ENCODE measurements at places on chromosomes 7 and 10. TPM values are rescaled to one million over a fixed set of nuclear protein-coding genes. Genes with fewer than 3 reads are reported as not detected.

DNA sequence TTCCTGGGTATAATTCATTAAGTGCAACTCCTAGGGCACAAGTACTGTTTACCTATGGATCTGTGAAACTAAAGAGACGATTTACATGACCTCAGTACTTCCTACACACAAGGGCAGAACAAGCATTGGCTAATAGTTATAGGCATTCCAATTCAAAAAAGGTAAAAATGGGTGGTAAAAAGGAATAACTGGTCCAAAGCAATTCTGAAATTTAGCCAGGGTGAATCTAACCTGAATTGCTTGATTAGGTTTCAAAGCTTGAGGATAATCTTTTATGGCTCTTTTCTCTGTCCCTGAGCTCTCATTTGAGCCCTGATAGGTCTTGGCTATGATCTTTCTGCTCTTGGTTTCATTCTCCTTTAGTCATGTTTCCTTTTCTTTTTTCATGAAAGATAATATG is 52.3 kb upstream of the CALCR start:
- DNase-seq: no peak
- no peak overlapping the region for H3K4me3 ChIP-seq
- no peak overlapping the region for H3K27ac ChIP-seq

DNA sequence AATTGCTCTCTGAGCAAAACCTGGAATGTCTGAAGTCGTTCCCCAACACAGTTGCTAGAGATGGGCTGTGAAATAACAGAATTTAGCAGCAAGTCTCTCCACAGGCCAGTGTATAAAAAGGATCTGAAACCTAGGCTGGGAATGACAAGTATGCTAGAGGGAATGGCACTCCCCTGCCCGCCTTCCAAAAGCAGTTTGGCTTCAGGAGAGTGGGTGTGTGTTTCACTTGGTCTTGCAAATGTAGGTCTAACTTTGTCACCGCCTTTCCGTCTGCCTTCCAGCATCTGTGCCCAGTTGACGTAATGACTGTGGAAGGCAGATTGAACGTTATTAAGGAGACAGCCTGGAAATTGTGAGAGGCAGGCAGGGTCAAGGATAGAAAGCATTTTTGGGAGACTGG is 18.0 kb upstream of the MTURN start:
- H3K27me3 ChIP-seq: no peaks in the 10 kb centered on the region
- no peak overlapping the region for H3K4me3 ChIP-seq
- DNase-seq: no peak
- no peak overlapping the region for H3K27ac ChIP-seq

- H3K27me3 ChIP-seq: peaks cover 6% of the 10 kb centered on the region
- H3K27ac ChIP-seq: no peak overlapping the region
- no peak for DNase-seq
- no peaks in the 10 kb centered on the region for H3K4me1 ChIP-seq
- no peaks in the 10 kb centered on the region for H3K36me3 ChIP-seq
These were observed 33.5 kb downstream of the SH2B2 start for GRCh38 chr7:102320181-102320580.

- H3K36me3 ChIP-seq: no peaks in the 10 kb centered on the region
- H3K27me3 ChIP-seq: no peaks in the 10 kb centered on the region
- no peak for DNase-seq
- no peak overlapping the region for H3K4me3 ChIP-seq
These were observed 521.9 kb downstream of the TYW1 start for GRCh38 chr7:67518580-67518979.

DNA sequence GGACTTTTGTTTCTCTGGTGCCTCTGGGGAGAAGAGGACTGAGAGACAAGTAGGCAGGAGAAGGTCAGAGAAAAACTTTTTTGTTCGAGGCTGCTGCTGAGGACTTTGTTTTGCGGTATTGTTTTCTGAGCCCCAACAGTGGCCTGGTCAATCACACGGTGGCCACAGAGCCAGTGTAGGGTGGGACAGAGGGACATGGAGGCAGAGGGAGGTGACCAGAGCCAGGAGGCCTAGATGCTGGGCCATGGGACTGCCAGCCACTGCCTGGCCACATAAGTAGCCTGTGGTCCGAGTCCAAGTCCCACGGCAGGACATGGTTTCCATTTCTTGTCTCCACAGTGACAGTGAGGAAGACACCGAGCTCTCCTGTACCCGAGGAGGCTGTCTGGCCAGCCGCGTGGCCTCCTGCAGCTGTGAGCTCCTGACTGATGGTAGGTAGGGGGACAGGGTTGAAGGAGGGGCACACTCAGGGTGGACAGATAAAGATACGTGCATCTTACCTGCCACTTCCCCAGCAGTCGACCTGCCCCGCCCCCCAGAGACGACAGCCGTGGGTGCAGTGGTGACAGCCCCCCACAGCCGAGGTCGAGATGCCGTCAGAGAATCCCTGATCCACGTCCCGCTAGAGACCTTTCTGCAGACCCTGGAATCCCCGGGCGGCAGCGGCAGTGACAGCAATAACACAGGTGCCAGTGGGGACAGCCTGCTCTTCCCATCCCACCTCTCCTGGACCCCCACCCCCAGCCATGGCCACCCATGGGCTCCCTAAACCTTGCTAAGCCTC is 27.5 kb downstream of the SH2B2 start:
- H3K27me3 ChIP-seq: no peaks in the 10 kb centered on the region
- H3K27ac ChIP-seq: no peak overlapping the region
- no peak overlapping the region for H3K4me3 ChIP-seq
- no peak for DNase-seq
- H3K36me3 ChIP-seq: no peaks in the 10 kb centered on the region

DNA sequence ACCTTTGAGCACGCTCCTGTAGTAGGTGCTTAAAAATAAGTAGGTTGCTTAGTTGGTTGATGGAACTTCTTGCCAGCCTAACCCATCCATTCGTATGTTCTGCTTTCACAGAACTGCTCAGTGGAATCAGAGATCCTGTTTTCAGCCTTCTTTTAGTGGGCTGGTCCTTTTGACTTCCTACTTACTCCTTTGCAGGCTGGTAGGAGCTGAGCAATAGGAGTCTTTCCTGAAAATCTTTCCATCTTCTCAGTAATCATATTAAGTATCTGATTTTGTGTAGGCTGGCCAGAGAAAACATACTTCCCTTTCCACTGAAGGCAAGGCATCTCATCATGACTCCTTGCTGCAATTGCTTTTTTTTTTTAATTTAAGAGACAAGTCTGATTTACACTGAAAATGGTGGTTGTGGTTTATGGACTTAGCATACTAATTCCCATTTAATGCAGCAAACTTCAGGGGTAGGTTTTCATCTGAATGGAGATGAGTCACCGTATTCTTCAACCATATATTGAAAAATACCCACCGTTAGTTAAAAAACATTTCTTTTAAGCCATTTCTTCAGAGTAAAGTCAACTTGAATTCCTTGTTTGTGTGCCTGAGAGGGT is 208.0 kb downstream of the ZNF365 start:
- peaks cover 4% of the 10 kb centered on the region for H3K27me3 ChIP-seq
- H3K4me1 ChIP-seq: peaks cover 5% of the 10 kb centered on the region
- H3K27ac ChIP-seq: no peak overlapping the region
- H3K36me3 ChIP-seq: no peaks in the 10 kb centered on the region

Gene FAM25G
- total RNA-seq: not detected

- H3K27me3 ChIP-seq: no peaks in the 10 kb centered on the region
- no peak for DNase-seq
- H3K36me3 ChIP-seq: peaks cover 27% of the 10 kb centered on the region
- peak overlapping the region; percentile 47 for H3K27ac ChIP-seq
- H3K4me3 ChIP-seq: no peak overlapping the region
- H3K4me1 ChIP-seq: peaks cover 87% of the 10 kb centered on the region
These were observed 8.4 kb downstream of the OSBPL3 start for GRCh38 chr7:24971333-24972165.

- no peaks in the 10 kb centered on the region for H3K27me3 ChIP-seq
- H3K4me1 ChIP-seq: peaks cover 67% of the 10 kb centered on the region
- H3K4me3 ChIP-seq: no peak overlapping the region
These were observed 16.0 kb downstream of the SND1 start for GRCh38 chr7:127667759-127668530.

Gene PCLO
- total RNA-seq: not detected

DNA sequence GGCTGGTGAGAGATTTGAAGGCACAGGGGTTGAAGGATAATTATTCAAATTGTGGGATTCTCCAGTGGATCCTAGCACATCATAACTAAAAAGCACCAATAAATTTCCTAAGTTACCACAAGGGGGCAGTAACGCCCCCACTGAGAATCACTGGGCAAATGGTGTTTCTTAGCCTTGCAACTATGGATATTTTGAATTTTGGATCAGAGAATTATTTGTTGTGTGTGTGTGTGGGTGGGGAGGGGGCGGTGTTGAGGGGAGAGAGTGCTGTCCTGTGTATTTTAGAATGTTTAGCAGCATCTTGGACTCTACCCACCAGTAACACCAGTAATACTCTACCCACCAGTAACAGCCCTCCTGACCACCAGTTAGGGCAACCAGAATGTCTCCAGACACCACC is 63.3 kb upstream of the PRKG1 start:
- H3K4me1 ChIP-seq: no peaks in the 10 kb centered on the region
- H3K27ac ChIP-seq: no peak overlapping the region
- no peaks in the 10 kb centered on the region for H3K36me3 ChIP-seq
- no peaks in the 10 kb centered on the region for H3K27me3 ChIP-seq
- DNase-seq: no peak

- peaks cover 2% of the 10 kb centered on the region for H3K27me3 ChIP-seq
- H3K27ac ChIP-seq: no peak overlapping the region
- no peaks in the 10 kb centered on the region for H3K4me1 ChIP-seq
- no peaks in the 10 kb centered on the region for H3K36me3 ChIP-seq
- no peak for DNase-seq
These were observed 434.4 kb upstream of the ZMIZ1 start for GRCh38 chr10:78634389-78634815.

DNA sequence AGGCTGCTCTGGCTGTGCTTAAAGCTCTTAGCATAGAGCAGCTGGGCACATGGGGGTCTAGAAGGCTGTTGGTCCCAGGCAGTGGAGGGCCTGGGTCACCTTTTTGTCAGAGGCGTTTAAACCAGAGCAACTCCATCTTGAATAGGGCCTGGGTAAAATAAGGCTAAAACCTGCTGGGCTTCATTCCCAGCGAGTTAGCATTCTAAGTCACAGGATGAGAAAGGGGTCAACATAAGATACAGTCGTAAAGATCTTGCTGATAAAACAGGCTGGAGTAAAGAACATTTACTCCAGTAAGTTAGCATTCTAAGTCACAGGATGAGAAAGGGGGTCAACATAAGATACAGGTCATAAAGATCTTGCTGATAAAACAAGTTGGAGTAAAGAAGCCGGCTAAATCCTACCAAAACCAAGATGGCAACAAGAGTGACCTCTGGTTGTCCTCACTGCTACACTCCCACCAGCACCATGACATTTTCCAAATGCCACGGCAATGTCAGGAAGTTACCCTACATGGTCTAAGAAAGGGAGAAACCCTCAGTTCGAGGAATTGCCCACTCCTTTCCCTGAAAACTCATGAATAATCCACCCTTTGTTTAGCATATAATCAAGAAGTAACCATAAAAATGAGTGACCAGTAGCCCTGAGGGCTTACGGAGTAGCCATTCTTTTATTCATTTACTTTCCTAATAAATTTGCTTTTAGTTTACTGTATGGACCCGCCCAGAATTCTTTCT is 96.8 kb upstream of the PCBD1 start:
- no peaks in the 10 kb centered on the region for H3K27me3 ChIP-seq
- H3K4me1 ChIP-seq: peaks cover 17% of the 10 kb centered on the region
- no peak overlapping the region for H3K4me3 ChIP-seq
- H3K36me3 ChIP-seq: no peaks in the 10 kb centered on the region

DNA sequence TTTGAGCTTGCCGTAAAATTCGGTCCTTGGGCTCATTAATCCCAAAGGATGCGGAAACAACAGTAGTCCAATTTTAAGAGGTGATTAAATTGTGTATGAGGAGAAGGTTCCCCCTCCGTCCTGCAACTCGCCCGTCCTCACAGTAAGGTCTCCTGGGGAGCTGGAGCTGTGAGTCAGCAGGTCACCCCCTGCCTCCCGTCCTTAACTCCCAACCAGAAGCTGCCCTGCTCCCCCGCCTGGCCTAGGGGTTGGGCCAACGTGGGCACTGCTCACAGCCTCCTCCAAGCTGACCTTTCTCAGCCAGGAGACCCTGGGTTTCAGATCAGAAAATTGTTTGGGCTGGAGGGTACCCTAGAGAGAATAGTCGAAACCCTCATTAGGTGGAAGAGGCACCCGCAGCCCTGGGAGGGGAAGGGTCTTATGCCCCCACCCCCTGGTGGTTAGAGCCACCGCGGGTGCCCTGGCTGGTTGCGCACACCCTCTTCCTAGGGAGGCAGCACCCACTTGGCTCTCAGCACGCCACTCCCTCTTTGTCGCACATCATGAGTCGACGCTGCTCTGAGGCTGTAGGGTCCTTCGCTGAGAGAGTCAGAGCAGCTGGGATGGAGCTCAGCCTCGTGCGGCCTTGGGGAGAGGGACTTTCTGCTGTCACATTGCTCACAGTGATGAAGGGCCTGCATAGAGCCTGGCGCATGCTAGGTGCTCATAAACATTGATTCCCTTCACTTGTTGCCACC is 131.2 kb downstream of the TACC2 start:
- H3K36me3 ChIP-seq: no peaks in the 10 kb centered on the region
- no peaks in the 10 kb centered on the region for H3K4me1 ChIP-seq
- no peak overlapping the region for H3K4me3 ChIP-seq
- peaks cover 6% of the 10 kb centered on the region for H3K27me3 ChIP-seq
